ENCODE measurements at places on chromosomes 3 and 15.

GRCh38 chr15:22866079-22866478 lies 27.6 kb downstream of the NIPA2 start:
- no peak for DNase-seq

GRCh38 chr3:39637807-39638206 lies 170.3 kb downstream of the MOBP start:
- no peak for DNase-seq

DNA sequence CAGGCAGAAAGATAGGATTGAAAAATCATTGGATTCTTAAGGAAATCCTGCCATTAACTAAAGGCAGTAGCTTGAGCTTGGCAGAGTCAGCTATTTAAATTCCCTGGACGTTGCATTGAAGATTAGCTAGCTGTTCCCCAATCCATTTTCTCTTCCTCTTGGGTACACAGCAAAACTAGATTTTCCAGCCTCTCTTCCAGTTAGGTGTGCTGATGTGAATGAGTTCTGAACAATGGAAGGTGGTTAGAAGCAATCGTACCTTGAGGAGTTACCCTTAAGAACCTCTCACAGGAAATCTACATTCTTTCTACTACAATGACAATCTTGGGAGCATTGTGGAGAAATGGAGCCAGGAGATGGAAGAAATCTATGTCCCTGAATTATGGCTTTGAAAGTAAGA lies 383.2 kb upstream of the TBL1XR1 start:
- DNase-seq, result no peak

GRCh38 chr3:117922039-117922438 lies 1112.6 kb downstream of the IGSF11 start:
- no peak for DNase-seq

DNA sequence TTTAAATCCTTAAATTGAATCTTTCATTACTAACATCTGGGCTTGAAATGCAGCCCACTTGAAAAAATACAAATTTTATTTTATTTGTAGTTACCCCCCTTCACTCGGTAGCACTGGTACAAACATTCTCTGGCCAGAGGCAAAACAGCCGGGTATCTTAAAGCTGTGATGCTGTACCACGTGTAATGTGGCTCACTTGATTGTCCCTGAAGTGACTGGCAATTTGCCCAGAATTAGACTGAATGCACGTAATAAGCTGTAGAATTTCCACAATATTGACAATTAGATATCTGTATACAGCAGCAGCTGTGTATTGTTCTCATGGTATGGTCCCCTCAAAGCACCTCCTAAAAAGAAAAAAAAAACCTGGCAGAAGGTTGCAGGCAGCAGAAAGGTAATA lies 192.8 kb upstream of the TBC1D5 start:
- DNase-seq, result no peak

GRCh38 chr15:93321881-93322282 lies 232.9 kb upstream of the RGMA start:
- no peak for DNase-seq

DNA sequence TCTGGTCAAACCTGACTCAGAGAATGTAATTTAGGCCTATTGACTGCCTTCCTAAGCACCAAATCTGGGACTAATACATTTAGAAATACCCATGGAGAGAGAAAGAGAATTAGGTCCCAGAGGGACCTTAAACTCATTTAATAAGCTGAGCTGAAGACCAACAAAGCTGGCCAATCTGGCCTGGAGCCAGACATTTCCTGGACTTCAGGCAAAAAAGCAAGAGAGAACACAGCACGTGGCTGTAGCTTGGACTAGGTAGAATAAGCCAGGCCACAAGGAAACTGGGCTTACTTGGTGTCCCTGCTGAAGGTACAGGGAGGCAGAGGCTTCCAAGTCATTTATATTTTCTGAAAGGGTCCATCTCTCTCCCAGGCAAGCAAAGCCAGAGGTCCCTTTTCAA lies 88.1 kb downstream of the RTP4 start:
- no peak for DNase-seq
